Central memory CD4-positive, alpha-beta T cell (primary cell): ENCODE measurements at places on chromosomes 5 and 9.

DNA sequence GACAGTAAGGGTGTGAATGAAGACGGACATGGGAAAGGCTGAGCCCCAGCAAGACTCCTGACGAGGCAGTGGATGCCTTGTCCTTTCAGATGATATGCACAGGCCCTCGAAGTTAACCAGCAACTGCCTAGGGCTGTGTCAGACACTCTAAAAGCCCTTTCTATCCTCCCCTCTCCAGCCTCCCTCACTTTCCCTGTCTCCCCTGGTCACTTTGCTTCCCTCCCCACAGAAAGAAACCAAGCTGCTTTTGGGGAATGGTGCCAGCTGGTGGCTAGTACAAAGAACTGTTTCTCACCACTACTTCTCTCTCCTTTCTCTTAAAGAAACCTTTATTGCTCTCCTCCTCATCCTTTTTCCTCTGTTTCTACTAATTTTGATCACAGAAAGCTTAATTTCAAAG, 21.4 kb downstream of the LHFPL2 start:
- no peak for DNase-seq

GRCh38 chr5:101585366-101585765, 682.3 kb upstream of the ST8SIA4 start:
- no peak for DNase-seq

- no peak for DNase-seq
These were observed 410.6 kb downstream of the PSAT1 start for GRCh38 chr9:78707481-78707991.

- no peak for DNase-seq
These were observed 24.0 kb downstream of the NNT start for GRCh38 chr5:43627028-43627427.

- DNase-seq = no peak
These were observed 19.6 kb upstream of the TNFAIP8 start for GRCh38 chr5:119336262-119336661.

DNA sequence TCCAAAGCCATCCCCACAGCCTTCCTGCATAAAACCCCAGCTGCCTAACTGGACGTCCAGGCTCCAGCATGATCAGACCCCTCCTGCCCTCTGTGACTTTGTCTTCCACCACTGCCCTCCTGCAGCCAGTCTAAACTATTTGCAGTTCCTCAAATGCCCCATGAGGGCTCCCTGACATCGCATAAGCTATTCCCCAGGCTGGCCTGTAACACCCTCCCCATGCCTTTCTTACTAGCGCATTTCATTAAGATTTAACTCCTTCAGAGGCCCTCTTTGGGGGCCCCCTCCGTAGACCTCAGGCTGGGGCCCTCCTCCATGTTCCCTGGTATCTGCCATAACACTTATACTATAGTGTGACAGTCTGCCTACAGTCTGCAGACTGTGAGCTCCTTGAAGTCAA, 15.5 kb upstream of the SMIM23 start:
- DNase-seq = no peak

GRCh38 chr5:89983216-89983615, 426.3 kb downstream of the CETN3 start:
- no peak for DNase-seq

GRCh38 chr5:27129926-27130325, 91.5 kb upstream of the CDH9 start:
- DNase-seq = no peak

DNA sequence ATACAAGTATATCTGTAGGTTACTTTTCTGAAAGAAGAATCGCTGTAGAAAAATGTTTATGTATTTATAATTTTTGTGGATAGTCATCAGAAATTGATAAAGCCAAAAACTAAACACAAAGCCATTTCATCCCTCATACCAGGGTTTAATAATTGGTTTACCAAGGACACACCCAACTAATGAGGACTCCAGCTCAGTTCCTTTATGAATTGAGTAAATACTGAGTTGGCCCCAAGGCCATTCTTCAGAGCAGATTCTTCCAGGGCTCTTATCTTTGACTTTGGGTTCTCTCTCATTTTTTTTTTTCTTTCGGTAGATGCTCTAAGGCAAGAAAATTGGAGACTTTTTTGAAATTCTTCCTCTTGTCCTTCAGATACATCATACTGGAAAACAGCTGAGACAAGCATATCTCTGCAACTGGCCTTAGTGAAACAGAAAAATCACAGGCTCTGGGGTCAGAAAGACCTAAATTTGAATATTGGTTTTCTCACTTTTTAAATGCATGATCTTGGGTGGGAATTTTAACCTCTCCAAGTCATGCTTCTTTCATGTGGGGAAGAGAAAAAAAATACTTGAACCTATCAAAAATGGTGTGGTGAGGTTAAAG, 401.8 kb downstream of the ARHGEF28 start:
- DNase-seq = no peak

DNA sequence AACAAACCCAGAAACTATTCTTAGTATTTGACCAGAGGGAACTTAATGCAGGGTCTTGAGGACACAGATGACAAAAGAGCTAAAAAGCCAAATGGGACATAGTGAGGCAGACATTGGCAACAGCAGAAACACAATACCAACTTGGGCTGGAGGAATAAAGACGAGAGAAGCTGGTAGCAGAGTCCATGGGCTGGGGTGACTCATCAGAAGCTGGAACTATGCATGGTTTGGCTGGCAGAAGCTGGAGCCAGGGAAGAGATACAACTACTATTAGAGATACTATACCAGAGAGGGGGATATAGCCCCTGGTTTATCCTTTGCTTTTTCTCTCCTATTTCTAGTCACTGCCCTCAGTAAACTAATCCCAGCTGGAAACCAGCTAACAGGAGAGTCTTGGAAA, 29.2 kb upstream of the DPYSL3 start:
- DNase-seq = no peak
